ENCODE measurements at places on chromosomes 2 and 18.
A peak's percentile ranks its signal among the peaks of the same experiment; 100 is the strongest.

DNA sequence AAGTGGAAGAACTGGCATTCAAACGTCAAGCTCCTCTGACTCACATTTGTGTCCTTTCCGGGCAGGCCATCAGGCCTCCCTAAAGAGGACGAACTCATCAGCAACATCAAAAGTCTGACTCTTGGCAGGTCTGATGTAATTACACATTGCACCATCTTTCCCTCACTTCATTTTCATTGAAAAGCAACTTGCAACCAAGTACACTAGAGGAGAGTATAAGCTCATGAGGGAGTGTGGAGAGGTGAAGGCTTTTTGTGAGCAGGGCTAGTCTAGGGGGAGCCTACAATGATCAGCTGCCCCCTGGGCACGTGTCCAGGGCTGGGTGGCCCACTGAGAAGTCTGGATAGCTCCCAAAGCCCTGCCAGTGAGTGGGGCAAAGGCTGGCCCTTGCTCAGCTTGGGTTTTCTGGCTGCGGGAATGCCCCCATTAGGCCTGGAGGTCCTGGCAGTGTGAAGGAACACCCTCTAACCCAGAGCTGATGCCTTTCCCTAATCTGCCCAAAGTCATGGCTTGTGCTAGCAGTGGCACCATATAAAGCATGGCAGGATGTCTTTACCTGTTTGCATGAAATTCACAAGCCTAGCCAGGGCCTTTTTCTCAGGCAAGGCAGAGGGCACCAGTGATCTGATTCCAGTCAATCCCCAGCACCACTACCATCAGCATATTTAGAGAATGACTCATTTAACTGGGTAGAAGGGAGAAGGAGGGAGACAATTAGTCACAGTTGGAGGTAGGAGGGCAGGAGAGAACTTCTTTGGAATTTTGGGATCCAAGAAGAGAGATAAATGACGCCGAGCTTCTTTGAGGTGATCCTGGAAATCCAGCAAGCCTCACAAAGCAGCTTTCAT is 8.5 kb upstream of the DAW1 start:
- peak; percentile 20 for DNase-seq

DNA sequence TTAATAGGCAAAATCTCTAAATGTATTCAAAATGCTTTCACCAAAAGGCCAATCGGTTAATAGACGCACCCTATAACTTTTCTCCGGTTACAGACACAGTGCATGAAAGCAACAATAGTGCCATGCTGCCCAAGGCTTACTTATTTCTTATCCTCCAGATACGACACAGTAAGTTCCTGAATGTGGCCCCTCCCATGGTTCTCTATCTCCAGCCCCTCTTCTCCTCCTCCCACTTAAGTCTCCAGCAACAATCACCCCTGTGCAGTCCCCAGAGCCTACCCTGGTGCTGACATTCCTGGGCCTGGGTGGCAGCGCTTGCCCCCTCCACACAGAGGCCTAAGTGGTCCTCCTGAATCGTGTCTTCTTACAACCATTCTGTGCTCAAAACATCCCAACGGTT is 3.6 kb downstream of the KIDINS220 start:
- no peak for DNase-seq

- DNase-seq, result no peak
These were observed 305.7 kb upstream of the MYT1L start for GRCh38 chr2:2636813-2637212.

DNA sequence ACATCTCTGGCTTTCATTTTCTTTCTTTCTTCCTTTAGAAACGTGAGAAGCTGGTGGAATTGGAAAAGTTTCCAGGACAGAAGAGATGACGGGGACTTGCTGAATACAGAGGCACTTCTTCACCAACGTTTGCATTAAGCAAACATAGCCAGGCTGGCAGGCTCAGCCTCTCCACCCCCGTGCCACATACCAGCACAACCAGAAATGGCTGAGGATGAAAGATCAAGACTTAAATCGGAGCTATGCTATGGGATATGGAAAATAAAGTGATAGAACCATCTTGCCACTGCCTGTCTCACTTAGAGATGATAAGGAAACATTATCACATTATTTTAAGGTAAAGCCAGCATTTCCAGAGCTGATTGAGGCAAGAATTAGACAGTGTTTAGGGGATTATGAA is 483.3 kb downstream of the BCL11A start:
- DNase-seq, result no peak

DNA sequence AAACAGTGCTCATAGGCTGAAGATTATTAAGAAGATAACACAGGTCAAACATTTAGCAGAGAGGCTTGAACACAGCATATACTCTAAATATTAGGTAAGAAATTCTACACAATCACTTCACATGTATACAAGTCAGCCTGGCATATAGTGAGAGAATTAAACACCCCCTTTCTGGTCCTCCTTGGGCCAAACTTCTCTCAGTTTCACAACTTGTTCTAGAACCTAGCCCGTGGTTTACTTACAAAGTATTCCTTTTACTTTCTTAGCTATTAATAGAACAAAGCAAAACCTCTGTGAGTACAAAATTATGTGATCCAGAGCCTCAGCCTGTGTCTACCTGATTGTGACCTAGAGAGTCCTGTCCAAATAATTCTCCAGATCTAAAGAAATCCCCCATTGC is 562.8 kb downstream of the TNS1 start:
- no peak for DNase-seq

DNA sequence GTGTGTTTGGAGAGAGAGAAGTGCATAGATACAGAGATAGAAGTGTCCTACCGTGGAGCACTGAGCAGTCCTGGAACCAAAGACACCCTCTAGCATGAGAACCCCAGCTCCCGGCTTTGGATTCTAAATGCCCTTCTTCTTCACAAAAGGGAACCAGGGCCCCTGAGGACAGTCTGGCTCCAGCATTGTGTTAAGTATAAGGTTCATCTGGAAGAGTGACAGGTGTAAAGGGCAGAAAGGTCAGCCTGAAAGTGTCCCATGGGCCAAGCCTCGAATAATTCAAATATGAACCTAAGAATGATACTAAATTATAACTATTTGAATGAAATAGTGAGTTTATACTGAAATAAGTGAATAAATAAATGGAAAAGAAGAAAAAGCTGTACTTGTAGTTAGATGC is 109.7 kb downstream of the SNTG2 start:
- no peak for DNase-seq

DNA sequence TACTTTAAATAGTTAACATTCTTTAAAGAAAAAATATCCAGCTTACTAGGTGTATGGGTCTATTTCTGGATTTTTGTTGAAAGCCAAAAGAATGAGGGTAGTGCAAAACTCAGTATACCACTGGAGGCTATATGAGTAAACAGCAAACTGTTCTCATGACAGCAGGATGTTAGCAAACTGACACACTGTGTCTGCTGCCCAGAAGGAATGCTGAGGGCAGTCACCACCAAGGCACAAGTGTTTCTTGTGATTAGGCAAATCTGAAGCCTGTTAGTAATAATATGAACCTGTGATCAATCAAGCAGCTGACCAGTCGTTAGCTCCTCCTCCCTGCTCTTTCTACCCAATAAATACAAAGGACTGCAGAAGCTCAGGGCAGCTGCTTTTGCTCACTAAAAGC is 50.5 kb upstream of the SULT1C3 start:
- no peak for DNase-seq

- no peak for DNase-seq
These were observed 120.9 kb upstream of the TTC39C start for GRCh38 chr18:23893653-23894052.

DNA sequence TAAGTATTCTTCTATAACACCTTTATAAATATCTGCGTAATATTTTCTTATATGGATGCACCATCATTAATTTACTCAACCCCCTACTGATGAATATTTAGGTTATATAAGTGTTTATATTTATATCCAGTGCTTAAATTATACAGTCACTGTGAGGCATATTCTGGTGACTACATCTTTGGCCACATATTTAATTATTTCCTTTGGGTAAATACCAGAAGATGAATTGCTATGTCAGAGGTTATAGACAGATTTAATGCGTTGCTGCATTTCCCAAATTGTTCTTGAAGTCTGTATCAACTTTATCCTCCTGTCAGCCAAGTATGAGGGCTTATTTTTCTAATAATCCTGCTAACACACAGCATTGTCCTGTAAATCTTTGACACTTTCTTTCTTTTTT is 18.7 kb downstream of the DYSF start:
- DNase-seq, result no peak

- no peak for DNase-seq
These were observed 9.8 kb upstream of the PAPOLG start for GRCh38 chr2:60746318-60746717.

GRCh38 chr2:146228466-146229058 is 1616.3 kb upstream of the ACVR2A start:
- no peak for DNase-seq

GRCh38 chr2:40316620-40317019 is 135.3 kb downstream of the SLC8A1 start:
- DNase-seq, result no peak

- DNase-seq, result no peak
These were observed 417.6 kb upstream of the MEX3C start for GRCh38 chr18:51614967-51615571.

GRCh38 chr18:4720518-4720917 is 265.4 kb upstream of the DLGAP1 start:
- DNase-seq, result no peak

- DNase-seq, result no peak
These were observed 127.4 kb upstream of the OTX1 start for GRCh38 chr2:62923242-62923641.

- no peak for DNase-seq
These were observed 52.3 kb downstream of the HK2 start for GRCh38 chr2:74886251-74886650.

- DNase-seq, result no peak
These were observed 32.2 kb downstream of the KCTD18 start for GRCh38 chr2:200477667-200478131.

- DNase-seq, result no peak
These were observed 21.5 kb upstream of the REEP1 start for GRCh38 chr2:86358957-86359356.

- DNase-seq, result no peak
These were observed 13.2 kb upstream of the ATP6V1B1 start for GRCh38 chr2:70922235-70923234.

DNA sequence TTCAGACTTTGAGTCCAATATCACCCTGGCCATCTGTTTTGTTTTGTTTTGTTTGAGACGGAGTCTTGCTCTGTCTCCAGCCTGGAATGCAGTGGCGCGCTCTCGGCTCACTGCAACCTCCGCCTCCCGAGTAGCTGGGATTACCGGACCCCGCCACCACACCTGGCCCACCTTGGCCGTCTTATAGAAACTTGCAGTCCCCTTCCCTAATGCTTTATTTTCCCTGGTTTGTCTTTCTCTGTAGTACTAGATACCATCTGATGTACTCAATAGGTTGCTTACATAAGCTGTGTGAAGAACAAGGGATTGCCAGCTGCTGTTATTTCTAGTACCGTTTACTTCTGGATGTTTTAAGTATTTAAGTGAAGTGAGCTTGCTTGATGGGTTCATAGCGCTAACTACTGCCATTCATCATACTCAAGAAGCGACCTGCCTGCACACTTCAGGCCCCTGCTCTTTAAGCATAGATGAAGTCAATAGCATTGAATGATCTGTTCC is 1.2 kb downstream of the RPL31 start:
- no peak for DNase-seq

GRCh38 chr18:23063502-23063901 is 71.8 kb upstream of the CABLES1 start:
- no peak for DNase-seq

- no peak for DNase-seq
These were observed 807 bp downstream of the GAREM1 start for GRCh38 chr18:32469691-32470459.

- no peak for DNase-seq
These were observed 1009.6 kb upstream of the DDX18 start for GRCh38 chr2:116804901-116805300.

GRCh38 chr2:155145758-155146229 is 447.3 kb downstream of the KCNJ3 start:
- DNase-seq, result no peak

DNA sequence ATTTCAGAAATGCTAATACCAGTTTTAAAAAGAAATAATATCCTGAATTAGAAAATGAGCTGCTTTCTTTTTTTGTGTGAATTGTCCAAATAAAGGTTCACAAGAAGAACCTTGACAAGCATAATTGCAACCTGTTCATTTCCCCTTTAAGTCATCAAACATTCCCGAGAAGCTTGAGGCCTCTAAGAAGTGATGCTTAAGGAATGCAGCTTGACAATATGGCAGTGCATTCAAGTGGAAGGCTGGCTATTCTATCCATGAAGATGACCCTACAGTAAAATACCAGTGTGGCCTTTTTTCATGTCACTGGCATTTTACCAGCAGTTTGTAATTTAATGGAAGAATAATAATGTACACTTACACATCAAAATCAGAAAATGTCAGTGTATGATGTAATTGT is 216.7 kb downstream of the CTNNA2 start:
- no peak for DNase-seq

GRCh38 chr2:10164601-10165000 is 42.1 kb downstream of the RRM2 start:
- no peak for DNase-seq

Measured in fibroblast of skin of left biceps (primary cell).